Chondrocyte (in vitro differentiated cells): ENCODE measurements at places on chromosomes 1 and 21. TPM values are rescaled to one million over a fixed set of nuclear protein-coding genes. Genes with fewer than 3 reads are reported as not detected.

DNA sequence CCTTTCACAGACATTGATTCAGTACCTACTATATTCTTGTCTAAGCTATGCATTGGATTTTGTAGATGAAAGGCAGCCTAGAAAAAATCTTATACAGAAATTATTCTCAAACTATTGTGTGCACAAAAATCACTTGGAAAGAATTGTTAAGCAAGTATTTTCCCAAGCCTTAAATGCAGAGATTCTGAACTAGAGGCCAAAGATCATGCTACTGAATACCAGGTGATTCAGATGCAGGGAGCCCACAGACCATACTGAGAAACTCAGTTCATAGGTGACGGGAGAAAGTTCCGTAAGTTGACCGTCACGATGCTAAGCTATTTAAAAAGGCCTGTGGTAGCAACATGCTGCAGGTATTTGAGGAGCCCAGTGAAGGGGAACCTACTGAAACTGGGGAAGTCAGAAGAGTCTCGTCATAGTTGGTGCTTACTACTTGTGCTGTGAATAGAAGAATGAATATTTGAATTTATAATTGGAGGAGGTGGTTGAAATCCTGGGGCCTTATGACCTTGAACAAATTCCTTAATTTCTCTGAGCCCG, 150.8 kb downstream of the NFIA start:
- no peak for DNase-seq
- H3K4me3 ChIP-seq = no peak overlapping the region
- H3K4me1 ChIP-seq = peaks cover 8% of the 10 kb centered on the region
- no peak overlapping the region for H3K27ac ChIP-seq
- H3K27me3 ChIP-seq = no peaks in the 10 kb centered on the region
- no peaks in the 10 kb centered on the region for H3K36me3 ChIP-seq

The HEYL gene
- total RNA-seq = 11.8 to 65.1 TPM (median 63.2 TPM) in 3 replicates

- DNase-seq = no peak
- H3K4me1 ChIP-seq = peaks cover 16% of the 10 kb centered on the region
- H3K4me3 ChIP-seq = no peak overlapping the region
- H3K36me3 ChIP-seq = peaks cover 30% of the 10 kb centered on the region
- no peak overlapping the region for H3K27ac ChIP-seq
These were observed 41.9 kb downstream of the SLC45A1 start for GRCh38 chr1:8359617-8360481.

The DNAH14 gene
- total RNA-seq = 15.3 to 28.1 TPM (median 16.0 TPM) in 3 replicates
